ENCODE measurements at places on chromosomes 7 and 10.
A peak's percentile ranks its signal among the peaks of the same experiment; 100 is the strongest.

DNA sequence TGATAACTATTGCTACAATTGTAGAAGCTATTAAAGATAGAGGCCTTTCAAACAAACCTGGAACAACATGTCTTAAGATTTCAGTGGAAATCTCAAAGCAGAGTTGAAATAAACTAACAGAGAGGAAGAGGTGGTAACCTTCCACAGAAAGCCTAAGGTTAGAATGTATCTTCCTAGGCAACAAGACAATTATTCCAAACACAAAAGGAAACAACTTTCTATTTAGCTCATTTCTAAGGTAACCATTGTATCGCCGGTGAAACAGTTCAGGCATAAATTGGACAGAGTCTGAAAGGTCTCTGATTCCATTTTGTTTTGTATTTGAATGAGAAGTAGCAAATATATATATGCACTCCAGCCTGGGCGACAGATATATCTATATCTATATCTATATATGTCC, 30.7 kb upstream of the HYCC1 start:
- peak; percentile 79 for DNase-seq

DNA sequence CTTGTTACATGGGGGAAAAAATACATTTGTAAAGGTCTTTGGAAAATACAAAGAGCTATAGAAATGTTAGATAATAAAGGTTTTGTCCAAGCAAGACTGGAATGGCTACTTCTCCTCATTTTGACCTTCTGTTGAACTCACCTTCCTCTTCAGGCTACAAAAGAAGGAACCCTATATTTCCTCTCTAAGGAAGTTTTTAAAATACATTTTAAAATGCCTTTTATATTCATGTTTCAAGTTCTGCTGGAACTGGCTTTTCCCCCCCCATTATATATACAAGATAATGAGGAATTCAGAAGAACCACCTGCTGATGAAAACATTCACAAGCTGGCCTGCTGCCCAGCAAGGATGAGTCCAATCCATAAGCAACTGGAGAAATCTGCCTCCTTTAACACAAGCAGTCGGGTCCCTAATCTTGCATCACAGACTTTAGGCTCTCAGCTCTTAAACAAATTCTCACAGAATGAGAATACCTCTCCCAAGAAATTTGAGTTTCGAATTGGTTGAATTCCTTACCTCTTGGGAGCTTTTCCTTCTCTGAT, 44.6 kb downstream of the MTERF1 start:
- no peak for DNase-seq

DNA sequence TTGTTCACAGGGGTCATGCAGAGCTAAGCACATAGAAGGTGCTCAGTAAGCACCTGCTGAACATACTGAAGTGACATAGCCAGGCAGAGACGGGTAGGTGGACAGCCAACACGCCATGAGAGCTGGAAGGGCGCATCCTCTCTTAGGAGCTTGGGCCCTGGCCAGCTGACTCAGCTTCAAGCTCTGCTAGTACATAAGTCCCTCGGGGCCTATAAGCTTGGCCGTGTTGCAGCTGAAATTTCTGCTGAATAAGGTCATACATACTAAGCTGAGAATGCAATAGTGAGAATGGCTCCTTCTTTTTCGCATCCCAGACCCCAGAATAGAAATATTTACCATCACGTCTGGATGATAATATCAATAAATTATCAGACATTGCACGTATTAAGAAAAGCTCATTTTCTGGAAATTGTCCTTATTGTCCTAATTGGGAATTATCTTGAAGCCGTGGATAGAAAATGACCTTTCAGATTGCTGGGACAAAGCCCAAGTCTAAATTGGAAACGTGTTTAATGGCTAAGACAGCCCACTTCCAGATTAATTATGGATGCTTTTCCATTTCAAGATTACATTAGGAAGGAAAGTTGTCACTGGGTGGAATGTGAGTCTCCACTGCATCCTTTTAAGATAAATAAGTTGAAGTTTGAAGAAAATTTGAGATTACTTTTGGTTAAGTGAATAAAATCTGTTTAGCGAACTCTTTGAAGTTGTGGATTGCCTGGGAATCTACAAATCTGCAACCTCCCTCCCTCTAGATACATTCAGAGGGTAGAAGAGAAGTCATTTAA, 287.1 kb upstream of the C7orf33 start:
- no peak for DNase-seq

DNA sequence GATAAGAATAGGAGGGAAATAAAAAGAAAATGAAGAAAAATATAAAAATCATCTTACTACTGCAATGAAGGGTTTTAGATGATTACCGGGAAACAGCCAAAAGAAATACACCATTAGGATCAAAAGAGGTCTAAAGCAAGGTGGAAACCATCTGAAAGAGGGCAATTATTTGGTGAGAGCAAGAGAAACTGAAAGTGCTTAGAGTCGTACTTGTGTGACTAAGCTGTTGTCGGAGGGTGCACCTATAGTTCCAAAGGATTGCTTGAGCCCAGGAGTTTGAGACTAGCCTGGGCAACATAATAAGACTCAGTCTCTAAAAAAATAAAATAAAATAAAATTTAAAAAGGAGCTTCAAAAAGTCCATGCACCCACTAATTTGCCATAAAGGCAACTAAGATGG, 169.5 kb downstream of the DKK1 start:
- DNase-seq = no peak

DNA sequence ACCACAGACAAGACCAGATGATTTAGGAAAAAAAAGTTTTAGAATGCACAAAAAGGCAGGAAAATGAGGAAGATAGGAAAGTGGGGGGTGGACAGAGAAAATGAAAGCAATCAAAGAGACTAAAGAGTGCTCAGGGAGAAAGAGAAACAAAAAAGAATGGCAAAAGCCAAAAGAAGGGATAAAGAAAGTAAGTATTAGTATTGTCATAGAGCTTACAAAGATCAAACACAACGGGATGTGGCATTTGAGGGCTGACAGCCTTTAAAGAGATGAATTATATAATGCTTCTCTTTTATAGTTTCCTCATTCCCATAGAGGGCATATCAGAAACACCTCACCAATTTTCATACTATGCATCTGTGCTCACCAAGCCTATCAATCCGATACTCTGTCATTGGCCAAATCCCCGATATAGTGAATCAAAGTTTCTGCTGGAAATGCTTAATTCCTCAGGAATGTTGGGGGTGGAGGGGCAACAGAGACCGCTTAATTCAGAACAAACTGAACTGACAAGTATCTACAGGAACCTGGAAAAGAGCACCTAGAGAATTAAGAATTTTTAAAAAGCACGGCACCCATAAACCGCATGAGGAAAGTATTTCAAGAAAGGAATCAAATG, 2.7 kb downstream of the COG5 start:
- no peak for DNase-seq

DNA sequence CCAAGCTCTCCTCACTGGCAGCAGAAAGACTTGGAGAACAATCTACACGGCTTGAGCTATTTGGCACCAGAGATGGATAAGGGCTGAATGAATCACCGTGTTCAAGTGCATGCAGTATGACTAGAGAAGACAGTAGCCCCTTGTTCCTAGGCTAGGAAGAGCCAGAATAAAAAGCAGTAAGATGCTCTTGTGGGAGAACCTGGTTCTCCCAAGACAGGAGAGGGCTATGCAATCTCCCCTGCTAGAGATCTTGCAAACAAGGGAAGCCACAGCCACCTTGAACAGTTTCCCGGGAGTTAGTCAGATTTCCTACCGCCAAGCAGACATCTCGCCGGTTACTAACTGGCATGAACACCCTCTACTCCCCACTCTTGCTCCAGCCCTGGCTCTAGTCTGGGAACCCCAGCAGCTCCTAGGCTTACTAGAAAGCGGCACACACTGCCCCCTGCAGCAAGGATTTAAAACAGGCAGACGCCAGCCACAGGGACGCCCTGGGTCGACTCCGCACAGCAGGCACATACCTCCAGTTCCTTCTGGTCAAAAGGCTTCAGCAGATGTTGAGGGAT, 107.3 kb downstream of the SMURF1 start:
- no peak for DNase-seq

GRCh38 chr7:66344166-66344565, 139.0 kb downstream of the TPST1 start:
- DNase-seq = no peak

DNA sequence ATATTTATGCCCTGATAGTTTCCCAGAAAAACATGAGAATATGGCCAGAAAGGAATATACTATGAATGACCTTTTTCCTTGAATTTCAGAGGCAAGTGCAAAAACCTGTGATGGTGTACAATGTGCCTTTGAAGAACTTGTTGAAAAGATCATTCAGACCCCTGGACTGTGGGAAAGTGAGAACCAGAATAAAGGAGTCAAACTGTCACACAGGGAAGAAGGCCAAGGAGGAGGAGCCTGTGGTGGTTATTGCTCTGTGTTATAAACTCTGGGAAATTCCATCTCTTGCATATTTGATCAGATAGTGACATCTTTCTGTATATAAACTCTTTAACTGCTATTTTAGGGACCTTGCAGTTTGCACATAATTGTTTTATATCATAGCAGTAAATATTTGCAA, 33.7 kb downstream of the RAB18 start:
- DNase-seq = no peak

- DNase-seq = no peak
These were observed 212.0 kb downstream of the TWIST1 start for GRCh38 chr7:18905316-18905943.

- no peak for DNase-seq
These were observed 51.1 kb upstream of the SYPL1 start for GRCh38 chr7:106163257-106163656.

DNA sequence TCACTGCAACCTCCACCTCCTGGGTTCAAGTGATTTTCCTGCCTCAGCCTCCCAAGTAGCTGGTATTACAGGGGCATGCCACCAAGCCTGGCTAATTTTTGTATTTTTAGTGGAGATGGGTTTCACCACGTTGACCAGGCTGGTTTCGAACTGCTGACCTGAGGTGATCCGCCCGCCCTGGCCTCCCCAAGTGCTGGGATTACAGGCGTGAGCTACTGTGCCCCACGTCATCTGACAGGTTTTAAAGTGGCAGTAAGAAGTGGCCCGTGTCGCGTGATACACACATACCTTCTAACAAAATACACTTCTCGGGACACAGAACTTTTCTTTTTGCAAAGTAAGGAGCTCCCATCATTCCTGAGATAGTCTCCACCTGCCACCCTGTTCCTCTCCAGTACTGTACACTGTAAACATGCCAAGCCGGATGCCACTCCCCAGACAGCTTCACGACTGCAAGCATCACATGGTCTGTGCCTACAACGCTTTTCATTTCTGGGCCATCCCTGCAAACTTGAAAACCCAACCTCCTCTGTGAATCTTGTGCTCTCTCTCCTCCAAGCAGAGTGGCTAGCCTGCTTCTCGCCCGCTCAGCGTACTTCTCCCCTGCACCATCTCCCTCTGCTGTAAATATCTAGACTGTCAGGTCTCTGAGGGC, 256.3 kb upstream of the KLF14 start:
- no peak for DNase-seq

- no peak for DNase-seq
These were observed 11.7 kb downstream of the PTPRE start for GRCh38 chr10:127918572-127918971.

DNA sequence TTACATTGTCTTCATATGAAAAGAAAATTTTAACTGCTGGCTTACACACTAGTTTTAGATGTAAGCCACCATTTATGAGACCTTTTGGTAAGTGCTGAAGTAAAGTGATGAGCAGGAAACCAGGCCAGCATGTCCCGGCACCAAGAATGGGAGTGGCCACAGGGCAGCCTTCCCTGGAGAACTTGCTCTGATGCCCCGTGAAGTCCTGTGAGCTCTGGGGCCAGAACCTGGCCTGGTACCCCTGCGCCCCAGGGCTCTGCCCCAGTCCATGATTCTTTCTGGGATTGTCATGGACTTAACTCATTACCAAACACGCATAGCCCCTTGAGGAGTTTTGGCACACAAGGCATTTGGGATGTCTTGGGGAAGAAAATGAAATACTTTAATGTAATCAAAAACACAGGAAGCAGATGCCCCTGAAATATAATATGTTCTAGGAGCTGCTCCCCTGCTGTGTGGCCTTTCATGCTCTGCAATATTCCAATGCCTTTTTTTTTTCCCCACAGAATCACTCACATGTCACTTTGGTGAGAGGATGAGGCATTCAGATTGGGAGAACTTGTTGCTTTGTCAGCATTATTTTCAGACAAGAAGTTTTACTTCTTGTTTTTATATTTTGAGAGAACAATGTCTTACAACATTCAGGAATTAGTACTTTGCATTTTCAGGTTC, 53.1 kb upstream of the CXCL12 start:
- DNase-seq = no peak

DNA sequence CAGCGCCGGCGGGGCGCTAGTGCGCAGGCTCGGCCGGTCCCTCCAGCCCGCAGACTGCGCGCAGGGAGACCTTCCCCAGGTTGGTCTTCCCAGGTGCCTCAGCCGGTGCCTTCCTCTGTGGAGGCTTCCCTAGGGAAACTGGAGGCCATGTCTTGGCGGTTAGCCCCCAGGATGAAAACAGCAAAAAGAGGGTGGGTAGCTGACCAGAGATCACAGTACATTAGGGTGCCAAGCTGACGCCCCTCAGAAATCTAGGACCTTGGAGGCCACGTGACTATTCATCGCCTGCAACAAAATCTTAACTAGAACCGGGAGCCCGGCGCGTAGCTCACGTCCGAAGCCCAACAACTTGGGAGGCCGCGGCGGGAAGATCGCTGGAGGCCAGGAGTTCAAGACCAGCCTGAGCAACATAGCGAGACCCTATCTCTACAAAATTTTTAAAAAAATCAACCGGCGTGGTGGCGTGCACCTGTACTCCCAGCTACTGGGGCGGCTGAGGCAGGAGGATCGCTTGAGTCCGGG, 327 bp upstream of the FIS1 start:
- DNase-seq = no peak

- DNase-seq = no peak
These were observed 8.3 kb downstream of the CDK14 start for GRCh38 chr7:90604383-90604782.

GRCh38 chr10:44983895-44984278, 5.3 kb upstream of the DEPP1 start:
- no peak for DNase-seq

- no peak for DNase-seq
These were observed 251.3 kb downstream of the VTI1A start for GRCh38 chr10:112698133-112698817.

- no peak for DNase-seq
These were observed 227.8 kb downstream of the DNAJB6 start for GRCh38 chr7:157564517-157565177.

- DNase-seq = no peak
These were observed 106.9 kb upstream of the FAM3C start for GRCh38 chr7:121503039-121503438.

GRCh38 chr7:30185496-30185895, 50.7 kb downstream of the MTURN start:
- no peak for DNase-seq
